ENCODE measurements at places on chromosomes 4 and X.

- no peak for DNase-seq
These were observed 878.5 kb downstream of the PCDH7 start for GRCh38 chr4:31598639-31599038.

DNA sequence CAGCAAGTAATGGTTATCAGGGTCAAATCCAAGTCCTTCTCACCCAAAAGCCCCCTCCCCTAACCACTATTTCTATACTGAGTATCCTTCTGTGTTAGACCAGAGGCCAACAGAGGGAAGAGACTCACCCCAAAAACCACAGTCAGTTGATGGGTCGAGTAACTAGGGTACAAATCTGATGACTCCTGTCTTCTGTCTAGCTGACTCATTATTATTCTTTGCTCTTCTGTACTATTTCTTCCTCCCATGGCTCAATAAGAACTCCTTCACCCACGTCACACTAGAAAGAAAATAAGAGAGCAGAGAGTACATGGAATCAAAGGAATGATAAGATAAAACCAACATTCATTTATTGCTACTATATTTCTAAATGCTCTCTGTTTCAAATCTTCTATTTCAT, 2.0 kb downstream of the RAB40A start:
- DNase-seq = no peak

GRCh38 chrX:131305926-131306325, 16.8 kb upstream of the IGSF1 start:
- DNase-seq = no peak

GRCh38 chr4:82223715-82224114, 150.1 kb downstream of the HNRNPD start:
- DNase-seq = peak; percentile 21

- no peak for DNase-seq
These were observed 166.4 kb upstream of the NPY2R start for GRCh38 chr4:155042014-155042413.

DNA sequence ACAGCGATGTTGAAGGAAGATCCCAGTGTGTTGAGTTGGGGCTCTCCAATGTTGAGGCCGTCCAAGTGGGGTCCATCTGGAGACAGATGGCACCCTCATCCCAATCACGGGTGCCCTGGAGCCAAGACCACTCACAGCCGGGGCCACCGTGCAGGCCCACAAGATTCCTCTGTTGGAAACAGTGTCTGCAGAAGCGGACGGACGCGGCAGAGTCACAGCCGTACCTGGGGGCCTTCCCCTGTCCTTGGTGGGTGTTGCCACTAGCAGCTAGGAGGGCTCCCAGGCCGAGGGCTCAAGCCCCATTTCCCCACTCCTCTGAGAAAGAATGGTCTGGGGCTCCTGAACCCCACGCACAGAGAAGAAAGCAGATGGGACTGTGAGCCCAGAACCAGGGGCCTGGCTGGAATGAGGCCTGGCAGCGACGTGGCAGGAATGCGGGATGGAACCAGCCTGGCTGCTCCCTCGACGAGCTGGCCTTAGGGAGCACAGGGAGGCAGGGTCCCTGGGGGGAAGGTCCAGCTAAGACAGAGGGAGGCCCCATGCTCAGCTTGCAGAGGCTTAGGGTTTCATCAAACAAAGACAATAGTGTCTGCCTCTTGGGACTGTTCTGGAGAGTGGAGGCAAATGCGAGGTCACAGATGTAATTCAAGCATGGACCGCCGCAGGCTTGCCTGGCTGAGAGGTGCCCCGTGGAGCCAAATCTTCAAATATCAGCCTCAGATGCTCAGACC, 228.9 kb downstream of the AFAP1 start:
- no peak for DNase-seq

DNA sequence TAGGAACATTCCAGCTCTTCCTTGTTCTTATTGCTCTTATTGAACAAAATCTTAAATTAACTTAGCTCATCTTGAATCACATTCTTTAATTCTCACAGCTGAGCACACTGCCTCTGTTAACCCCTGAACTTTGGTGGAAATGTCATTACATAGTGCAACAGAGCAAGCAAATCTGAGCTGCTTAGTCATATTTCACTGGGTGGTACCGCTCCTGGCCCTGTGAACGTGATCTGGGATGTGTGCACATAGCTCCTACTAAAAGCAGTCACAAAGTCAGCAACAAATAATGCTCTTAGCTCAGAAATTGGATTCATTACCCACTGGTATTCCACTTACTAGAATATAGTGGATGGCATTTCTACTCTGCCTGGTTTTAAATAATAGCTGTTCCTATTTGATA, 27.9 kb downstream of the ARHGEF6 start:
- no peak for DNase-seq

DNA sequence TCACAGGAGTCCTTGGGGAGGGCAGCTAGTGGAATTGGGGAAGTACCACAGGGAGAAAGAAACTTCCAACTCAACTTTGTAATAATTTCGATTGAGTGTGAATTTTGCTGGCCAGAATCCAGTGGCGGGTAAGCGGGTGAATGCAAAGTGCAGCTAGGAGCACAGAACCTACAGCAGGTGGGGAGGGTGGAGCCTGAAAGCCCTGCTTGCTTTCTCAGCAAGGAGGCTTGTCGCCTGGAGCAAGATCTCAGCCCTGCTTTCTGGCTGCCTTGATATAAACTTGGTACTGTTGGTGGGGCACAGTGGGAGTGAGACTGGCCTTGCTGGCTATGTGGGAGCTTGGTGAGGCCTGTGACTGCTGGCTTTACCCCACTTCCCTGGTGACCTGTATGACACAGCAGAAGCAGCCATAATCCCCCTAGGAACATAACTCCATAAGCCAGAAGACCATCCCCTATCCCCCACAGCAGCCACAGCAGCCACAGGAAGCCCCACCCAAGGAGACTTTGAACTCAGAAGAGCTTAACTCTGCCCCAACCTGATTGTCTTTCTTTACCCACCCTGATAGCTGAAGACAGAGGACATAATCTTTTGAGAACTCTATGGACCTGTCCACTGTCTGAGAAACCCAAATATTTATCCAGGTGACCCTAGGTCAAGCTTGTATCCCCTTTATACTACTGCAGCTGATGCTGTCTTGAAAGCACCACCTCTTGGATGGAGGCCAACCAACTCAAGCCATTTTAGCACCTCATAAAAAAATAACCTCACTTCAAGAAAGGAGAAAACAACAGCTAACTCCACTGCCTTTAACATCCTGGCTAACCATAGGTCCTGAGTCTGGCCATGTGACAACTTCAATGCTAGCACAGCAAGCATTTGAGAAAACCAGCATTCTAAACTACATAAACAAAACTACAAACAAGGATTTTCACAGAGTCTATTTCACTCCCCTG, 87.2 kb upstream of the PDE5A start:
- DNase-seq = no peak

DNA sequence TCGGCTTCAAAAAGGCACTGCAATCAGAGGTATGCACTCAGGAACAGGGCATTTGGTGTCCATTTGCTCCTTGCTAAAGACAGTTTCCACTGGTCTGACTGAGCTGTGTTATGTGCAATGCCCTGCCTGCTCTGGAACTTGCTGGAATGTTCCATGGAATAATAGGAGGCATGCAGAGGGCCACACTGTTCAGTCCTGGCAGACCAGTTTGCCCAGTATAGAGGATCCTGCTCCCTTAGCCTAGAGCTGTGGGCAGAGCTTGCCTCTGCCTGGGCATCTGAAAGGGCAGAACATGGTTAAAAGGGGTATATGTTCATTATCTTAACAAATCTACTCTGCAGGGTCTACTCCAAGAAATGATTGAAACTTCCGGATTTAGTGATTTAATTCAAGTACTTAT, 27.8 kb upstream of the CD99L2 start:
- DNase-seq = no peak

DNA sequence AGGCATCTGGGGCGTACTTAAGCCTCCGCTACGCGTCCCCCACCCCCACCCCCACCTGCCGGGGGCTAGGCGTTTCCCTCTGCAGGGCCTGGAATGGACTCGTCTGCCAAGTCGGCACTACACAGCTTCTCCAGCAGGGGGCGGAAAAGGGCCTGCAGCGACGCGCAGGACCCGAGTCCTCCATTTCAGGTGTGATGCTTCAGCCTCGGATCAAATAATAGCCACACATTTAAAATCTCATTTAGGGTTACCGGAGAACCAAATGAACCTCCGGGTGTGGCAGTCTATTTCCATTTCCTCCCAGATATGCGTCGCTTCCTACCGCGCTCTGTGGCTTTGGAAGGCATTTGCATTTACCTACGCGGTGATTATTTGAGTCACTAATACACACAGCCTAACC, 2.9 kb downstream of the PAK3 start:
- DNase-seq = peak; percentile 66

DNA sequence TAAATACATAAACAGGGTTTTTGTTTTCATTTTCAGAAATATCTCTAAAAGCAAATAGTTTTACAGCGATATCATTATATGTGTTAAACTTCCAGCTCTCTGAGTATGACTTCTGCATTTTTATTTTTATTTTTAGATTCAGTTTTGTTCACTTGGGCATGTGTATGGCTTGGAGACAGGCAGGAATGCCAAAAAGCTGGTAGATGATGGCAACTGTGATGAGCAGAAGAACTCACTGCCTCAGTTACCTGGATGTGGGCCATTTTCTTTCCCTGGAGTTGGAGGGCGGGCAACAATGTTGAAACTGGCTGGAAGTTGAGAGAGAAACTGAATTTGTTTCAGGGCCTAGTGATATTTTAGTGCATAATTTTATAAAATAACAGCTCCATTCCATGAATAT, 266.4 kb downstream of the ARHGAP24 start:
- no peak for DNase-seq

- no peak for DNase-seq
These were observed 59.9 kb upstream of the CHRNA9 start for GRCh38 chr4:40275065-40275730.

DNA sequence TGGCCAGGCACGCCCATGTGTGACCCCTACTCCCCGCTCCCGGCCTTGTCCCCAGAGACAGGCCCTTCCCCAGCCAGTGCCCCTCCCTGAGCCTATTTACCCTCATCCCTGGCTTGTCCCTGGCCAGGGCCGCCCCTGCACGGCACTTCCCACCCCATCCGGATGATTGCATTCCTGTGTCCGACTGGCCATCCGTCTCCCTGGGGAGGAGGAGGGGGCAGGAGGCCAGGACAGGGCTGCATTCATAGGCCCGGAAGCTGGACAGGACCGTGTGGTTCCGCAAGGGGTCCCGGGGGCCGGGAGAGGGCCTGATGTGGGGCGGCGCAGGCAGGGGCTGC, 22.8 kb downstream of the CTBP1 start:
- DNase-seq = no peak

DNA sequence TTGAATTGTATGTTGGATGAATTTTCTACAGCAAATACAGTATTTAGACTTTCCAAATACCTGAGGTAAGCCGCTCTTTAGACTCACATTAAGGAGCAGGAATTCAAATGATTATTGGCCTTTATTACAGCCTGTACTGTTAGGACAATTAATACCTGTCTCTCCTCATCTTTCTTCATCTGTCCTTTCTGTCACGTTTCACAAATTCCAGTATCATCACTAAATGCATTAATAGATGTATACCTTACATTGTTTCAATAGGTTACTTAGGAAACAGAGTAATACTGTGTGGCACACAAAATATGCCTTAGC, 1.2 kb downstream of the FAM241A start:
- no peak for DNase-seq

- DNase-seq = no peak
These were observed 131.5 kb upstream of the NDP start for GRCh38 chrX:44104699-44105098.

GRCh38 chr4:65789341-65789740, 119.1 kb upstream of the EPHA5 start:
- no peak for DNase-seq

DNA sequence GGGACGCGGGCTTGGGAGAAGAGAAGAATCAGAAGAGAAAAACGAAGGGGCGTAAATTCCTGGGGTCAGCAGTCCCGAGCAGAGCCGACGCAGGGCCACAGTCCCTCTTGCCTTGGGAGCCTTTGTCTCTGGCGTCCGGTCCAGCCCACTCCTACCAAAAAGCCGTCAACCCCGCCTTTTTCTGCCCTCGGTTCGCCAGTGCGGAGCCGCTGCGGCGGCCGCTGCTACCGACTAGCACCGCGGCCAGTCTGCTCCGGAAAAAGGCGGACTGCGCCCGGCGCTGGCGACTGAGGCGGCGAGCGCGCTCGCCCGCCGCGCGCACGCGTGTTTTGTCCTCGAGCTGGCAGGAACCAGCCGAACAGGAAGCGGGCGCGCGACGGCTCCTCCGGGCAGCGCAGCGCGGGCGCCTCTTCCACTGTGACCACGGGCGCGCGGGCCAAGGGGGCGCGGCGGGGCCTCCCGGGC, 502 bp downstream of the HNRNPDL start:
- peak; percentile 66 for DNase-seq

- no peak for DNase-seq
These were observed 17.8 kb downstream of the EGF start for GRCh38 chr4:109930464-109930863.

DNA sequence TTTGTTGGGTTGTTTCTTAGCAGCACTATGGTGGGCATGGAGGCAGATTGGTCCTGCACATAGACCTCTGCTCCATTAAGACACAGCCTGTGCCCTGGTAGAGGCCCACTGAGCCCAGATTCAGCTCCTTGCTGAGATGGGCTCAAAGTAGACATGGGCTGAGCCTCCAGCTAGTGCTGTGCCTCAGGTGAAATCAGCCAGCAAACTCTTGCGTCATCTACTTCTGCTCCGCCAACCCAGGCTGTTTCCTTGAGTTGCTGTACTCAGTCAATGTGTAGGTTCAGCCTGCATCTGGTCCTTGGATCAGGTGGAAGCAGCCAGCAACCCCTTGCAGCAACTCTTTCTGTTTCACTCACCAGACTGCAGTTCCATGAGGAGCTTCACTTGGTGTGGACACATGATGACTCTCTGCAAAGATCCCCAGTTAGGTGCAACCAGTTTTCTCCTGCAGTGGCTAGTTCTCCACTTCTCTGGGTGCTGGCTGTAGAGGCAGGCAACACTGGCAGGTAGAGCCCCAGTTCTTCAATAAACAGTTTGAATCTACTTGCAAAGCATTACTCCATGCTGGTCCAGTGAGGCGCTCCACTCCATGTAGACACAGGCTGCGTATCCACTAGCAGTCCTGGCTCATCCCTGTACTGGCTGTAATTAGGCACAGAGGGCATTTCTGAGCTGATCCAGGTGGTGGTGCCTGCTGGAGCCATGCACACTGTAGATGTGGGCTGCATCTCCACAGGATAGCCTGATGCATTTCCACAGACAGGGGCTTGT, 199.0 kb upstream of the MAMLD1 start:
- no peak for DNase-seq

DNA sequence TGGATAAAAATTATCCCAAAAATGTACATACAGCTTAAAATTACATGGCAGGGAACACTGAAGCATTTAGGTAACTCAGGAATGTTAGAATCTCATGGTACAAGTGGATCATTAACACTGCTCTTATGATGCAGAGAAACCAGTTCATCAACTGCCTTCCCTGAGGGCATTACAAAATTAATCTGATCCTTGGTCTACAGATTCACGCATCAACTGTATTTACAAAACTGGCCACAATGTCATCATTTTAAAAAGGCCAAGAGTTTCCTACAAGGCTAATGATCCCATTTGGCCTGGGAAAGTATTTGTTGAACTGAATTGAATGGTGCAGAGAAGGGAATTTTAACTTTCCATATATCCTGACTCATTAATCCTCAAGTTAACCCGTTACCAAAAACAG, 84.6 kb downstream of the TSPAN5 start:
- DNase-seq = no peak

- DNase-seq = no peak
These were observed 23.8 kb downstream of the NWD2 start for GRCh38 chr4:37268319-37268718.

Measured in T-cell (primary cell).